SK-N-DZ (cell line): ENCODE measurements at places on chromosomes 2 and 18.
A peak's percentile ranks its signal among the peaks of the same experiment; 100 is the strongest.

- DNase-seq = no peak
Measured at GRCh38 chr18:79570266-79571201, 109.1 kb upstream of the CTDP1 start.

DNA sequence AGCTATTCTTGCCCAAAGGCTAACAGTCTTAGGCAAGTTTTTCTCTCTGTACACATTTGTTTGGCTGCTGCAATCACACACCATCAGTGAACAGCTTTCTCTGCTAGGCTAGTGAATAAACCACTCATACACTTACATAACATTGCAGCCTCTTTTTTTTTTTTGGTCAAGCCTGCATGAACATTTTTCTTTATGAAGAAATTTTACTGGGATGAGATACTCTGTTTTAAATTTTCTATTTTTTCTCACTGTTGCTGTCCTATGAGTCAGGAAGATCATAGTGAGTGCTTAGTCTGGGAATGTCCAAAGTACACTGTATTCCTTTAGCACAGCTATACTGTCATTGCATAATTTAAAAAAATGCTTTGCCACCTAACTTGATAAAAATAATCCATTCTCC, 58.5 kb downstream of the ROCK1 start:
- no peak for DNase-seq

- DNase-seq = no peak
Measured at GRCh38 chr2:160499865-160500264, 6.3 kb upstream of the RBMS1 start.

GRCh38 chr18:70025580-70025979, 77.9 kb upstream of the CD226 start:
- no peak for DNase-seq

GRCh38 chr2:96090196-96090926, 26.0 kb downstream of the ADRA2B start:
- no peak for DNase-seq

GRCh38 chr18:42734520-42734919, 381.0 kb downstream of the RIT2 start:
- DNase-seq = no peak

GRCh38 chr2:1781291-1782080, 37.2 kb upstream of the PXDN start:
- no peak for DNase-seq

GRCh38 chr2:63189026-63189425, 138.4 kb downstream of the OTX1 start:
- DNase-seq = peak; percentile 27

- peak; percentile 23 for DNase-seq
Measured at GRCh38 chr2:150327564-150328489, 159.6 kb downstream of the RND3 start.

- peak; percentile 47 for DNase-seq
Measured at GRCh38 chr2:29011418-29012060, 30.4 kb downstream of the TOGARAM2 start.

DNA sequence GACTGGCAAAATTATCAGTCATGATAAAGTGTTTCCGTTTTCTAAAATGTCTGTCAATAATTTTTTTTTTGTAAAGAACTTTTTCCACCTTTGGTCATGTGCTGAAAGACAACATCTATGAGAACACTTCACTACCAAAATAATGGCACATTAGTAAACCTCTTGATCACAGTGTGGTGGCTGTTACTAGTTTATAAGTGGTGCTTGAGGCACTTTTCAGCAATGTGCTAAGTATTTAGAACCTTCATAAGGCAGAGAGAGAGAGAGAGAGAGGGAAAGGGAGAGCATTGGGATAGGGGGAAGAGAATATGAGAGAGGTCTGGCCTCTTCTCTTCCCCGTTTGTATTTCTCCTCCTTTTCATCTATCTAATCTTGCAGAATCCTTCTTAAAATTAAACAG, 1.1 kb upstream of the NYAP2 start:
- no peak for DNase-seq

- no peak for DNase-seq
Measured at GRCh38 chr2:219782737-219783348, 155.4 kb downstream of the SLC4A3 start.

DNA sequence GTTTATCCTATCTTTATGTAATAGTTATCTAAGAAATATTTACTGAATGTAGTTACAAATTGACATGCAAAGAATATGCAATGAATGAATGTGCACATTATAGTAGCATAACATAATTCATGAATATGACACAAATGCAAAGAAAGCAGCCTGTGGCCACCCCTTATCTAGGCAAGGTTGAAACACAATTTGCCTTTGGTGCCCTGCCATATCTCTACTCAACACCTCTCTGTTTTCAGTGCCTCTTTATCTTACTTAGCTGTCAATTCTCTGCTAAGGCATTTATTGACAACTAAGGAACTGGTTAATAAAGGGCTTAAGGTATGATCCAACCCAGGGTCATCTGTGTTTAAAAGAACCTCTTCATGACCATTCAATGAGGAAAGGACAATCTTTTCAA, 18.9 kb downstream of the REV1 start:
- no peak for DNase-seq

- DNase-seq = no peak
Measured at GRCh38 chr2:233811732-233812131, 33.6 kb downstream of the MROH2A start.
